Neural crest cell (in vitro differentiated cells): ENCODE measurements at places on chromosomes 7 and 10.

DNA sequence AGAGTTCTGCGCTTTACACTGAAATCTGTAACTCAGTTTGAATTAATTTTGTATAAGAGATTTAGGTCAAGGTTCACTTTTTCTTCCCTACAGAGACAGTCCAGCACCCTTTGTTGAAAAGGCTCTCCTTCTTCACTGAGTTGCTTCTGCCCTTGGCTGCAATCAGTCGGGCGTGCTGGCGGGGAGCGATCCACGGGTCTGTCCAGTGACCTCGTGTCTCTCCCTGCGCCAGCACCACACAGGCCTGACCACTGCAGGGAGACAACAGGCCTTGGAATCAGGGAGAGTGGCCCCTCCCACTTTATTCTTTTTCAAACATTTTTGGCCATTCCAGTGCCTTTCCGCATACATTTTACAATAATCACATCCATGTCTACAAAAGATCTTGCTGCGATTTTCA, 66.9 kb downstream of the AMZ1 start:
- no peak for DNase-seq

DNA sequence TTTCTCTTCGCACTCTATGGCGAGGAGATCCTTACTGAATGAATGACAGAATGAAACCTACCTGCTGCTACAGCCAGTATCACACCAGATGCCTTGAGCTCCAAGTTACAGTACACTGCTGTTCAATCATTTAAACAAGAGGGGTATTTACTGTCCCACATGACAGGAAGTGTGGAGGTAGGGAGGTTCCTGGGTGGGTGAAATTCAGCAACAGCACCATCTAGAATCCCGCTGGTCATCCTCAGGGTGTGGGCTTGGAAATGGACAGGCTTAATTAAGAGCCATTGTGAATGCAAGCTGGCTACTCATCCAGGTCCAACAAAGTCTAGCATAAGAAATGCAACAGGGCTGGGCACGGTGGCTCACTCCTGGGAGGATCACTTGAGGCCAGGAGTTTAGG, 14.7 kb downstream of the CYTH3 start:
- DNase-seq = no peak

DNA sequence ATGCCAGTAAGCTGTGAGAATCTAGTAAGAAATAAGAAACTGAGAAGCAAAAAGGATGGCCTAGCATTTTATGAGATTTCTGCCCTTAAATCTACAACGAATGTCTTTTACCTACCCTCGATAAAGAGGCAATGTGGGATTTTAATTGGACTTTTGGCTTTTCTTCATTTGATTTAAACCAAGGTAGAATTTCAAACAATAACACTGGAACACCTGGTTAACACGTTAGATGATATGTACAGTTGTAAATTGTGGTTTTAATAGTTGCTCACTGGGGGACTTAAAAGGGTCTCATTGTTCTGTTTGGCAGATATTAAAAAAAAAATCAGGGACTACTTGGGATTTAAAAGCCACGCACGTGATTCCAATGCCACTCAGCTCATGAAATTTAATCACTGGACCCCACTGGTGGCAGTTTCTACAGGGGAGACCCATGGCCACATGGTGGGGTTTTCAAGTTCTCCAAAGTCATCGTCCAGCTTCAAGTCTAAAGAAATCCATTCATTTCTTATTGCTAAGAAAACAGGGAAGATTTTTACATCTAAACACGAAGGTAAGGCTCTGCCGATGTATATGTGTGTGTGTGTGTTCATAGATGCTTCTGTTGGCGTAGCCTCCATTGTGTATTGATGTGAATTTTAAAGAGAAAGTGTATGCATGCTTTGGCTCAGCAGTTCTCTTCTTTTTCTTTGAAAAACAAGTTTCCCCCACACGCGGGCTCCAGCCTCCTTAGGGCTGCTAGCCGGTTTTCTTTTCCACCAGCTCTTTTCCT, 588.6 kb upstream of the MKI67 start:
- no peak for DNase-seq

DNA sequence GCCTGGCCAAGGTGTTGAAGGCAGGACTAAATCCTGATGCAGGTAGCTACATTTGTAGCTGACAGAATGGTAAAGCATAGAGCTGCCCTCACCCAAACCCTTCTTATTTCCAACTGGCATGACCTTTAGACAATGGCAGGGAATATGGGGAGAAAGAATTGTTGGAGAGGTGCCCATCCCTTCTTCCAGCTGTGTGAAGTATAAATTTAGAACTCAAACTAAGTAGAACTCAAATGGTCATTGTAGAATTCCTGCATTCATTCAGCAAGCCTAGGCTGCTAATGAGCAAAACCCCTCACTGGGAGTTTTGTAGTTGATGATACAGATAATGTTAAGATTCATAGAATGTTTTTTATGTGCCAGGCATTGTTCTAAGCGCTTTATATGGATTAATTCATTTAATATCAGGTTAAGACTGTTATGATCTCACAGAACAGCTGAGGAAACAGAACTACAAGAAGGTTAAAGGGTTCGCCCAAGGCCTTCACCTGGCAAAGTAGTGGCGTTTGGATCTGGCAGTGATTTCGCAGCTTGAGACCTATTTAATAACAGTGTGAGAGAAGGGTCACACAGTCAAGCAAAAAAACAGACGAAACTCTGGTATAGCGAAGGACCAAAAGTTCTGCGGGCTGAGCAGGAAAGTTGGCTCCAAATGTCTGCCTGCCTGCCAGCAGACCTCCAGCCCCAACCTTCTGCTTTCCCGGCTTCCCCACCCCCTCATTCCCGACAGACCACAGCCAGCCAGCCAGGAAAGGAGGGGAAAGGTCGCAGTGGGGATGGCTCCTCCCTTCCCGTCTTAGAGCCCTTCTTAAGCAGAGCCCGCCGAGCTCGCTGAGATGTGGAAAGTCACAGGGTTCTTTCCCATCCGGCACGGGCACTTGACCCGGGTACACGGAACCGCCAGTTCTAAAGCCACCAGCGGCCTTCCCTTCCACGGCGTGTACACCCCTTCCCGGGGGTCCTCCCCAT, 1.6 kb upstream of the HILPDA start:
- peak; percentile 47 for DNase-seq

GRCh38 chr7:95011146-95011928, 103.9 kb downstream of the PPP1R9A start:
- DNase-seq = no peak

DNA sequence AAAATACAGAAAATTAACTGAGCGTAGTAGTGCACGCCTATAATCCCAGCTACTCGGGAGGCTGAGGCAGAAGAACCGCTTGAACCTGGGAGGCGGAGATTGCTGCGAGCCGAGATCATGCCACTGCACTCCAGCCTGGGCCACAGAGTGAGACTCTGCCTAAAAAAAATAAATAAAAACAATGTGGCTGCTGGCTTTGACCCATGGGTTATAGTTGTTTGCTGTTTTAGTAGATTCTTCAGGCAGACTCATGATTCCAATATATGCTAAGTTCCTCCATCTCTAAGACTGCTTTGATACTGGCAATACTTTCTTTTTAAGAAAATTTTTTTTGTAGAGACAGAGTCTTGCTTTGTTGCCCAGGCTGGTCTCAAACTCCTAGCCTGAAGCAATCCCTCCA, 8.4 kb downstream of the OLAH start:
- no peak for DNase-seq

DNA sequence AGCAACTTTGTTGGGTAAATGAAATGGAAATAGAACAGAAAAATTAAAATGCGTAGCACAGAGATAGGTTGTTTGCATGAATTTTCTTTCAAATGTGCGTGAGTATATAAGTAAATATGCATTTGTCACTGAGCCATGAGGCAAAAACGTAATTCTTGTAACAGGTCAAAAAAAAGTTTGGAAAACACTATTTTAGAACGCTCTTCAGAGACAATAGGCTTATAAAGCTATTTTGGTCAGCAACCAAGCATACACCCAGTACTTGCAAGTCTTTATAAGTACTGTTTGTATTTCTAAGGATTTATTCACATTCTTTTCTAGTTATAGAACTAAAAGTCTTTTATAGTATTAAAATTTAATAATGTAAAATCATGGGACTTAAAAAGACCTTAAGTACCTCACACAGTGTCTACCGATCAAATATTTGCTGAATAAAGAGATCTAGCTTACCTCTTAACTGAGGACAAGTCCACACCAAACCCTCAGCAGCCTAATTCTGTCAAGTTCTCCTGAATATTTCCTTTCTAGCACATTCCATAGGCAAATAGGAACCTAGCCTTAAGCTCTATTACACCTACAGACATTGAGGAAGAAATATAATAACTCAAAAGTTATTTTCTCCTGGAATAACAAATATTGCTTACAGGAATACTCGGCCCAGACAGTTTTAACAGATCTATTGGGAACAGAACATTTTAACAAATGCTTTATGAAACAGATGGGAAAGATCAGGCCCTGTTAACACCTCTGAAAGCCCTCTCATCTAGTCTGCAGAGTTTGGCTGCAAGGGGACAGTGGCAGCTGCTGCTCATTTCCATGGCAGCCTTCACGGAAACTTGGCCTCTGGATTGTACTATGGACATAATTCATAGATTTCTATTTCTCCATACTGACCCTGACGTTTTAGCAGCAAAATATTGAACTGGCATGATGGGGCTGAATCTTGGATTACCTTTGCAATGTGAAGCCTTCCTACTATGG, 8.8 kb downstream of the CRPPA start:
- DNase-seq = no peak

- no peak for DNase-seq
Observed at GRCh38 chr7:128059143-128059988, 28.1 kb upstream of the LRRC4 start.

GRCh38 chr7:135169141-135169963, 1.2 kb downstream of the CYREN start:
- DNase-seq = no peak

GRCh38 chr7:55160539-55160938, 141.7 kb downstream of the EGFR start:
- DNase-seq = no peak

DNA sequence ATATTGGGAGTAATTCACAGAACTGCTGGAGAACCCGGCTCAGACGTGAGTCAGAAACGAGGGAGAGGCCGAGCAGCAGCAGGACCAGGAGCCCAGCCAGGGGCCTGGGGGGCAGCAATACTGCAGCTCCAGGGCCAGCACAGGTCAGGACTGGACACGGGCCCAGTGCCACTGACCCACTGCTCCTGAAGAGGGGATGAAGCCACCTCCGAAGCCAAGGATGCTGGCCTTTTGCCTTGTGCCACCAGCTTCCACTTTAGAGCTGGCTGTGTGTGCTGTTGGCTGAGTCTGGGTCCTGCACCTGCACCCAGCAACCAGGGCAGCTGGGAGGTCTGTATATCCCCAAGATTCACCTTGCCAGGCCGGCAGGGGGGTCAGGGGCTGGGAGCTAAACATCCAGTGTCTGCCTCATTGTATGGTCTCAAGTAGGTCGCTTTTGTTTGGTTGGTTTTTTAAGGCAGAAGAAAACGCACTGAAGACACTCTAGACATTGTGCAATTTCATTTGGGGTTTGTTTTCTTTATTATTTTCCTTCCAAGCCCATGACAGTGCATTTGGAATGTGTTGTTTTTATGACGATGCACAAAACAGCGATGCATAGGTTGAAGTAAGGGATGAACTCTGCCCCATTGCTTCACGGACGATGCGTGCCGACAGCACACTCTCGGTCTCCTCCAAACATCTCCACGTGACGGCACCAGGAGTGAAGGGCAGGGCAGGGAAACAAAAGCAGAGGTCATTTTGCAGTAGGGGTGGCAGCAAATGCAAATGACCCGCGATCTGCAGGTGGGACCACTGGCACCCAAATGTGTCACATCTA, 27.7 kb upstream of the INSIG1 start:
- DNase-seq = no peak

- no peak for DNase-seq
Observed at GRCh38 chr7:40009301-40009700, 59.2 kb downstream of the CDK13 start.

DNA sequence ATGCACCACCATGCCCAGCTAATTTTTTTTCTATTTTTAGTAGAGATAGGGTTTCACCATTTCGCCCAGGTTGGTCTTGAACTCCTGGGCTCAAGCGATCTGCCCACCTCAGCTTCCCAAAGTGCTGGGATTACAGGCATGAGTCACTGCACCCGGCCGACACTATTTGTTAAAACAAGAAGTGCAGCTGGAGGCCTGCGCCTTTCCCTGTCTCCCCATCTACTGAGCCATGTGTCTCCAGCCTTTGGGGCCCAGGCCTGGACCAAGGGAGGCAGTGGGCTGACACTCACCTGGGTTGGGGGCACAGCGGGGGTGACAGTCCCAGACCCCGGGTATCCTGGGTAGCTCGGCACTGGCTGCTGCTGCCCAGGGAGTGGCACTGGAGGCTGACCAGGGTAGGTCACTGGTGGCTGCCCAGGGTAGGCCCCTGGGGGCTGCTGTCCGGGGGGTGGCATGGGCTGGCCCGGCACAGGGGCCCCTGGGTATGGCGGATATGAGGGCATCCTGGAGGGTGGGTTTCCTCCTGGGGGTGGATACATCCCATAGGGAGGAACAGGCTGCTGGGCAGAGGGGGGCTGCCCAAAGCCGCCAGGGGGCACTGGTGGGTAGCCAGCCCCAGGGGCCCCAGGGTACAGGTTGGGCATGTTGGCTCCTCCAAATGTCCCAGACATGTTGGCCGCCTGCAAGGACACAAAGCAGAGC, 36.3 kb downstream of the PLAC9 start:
- DNase-seq = no peak

GRCh38 chr7:1278543-1278942, 45.9 kb downstream of the UNCX start:
- DNase-seq = no peak

GRCh38 chr10:6838118-6838517, 258.0 kb upstream of the PRKCQ start:
- no peak for DNase-seq

DNA sequence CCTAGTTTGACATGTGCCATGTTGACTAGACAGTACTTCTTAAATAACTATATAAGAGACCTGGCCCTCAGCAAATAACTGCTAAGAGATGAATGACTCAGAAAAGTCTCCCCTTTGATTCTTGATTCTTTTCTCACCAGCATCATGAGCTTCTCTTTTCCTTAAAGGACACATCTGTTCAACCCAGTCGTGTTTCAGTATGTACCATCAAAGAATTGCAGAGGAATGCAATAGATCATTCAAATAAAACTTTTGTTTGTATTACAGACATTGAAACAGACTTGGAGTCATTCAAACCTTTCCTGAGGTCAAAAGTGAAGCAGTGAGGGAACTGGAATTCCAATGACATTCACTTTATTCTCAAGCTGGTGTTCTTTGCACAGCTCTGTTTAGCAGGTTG, 598.3 kb upstream of the GHITM start:
- no peak for DNase-seq

- no peak for DNase-seq
Observed at GRCh38 chr10:15737656-15738055, 17.9 kb upstream of the ITGA8 start.
